NCI-H2171 treated with DMSO at 0.1 percent for 48 hours (cell line): ENCODE measurements at places on chromosomes 4 and X.

DNA sequence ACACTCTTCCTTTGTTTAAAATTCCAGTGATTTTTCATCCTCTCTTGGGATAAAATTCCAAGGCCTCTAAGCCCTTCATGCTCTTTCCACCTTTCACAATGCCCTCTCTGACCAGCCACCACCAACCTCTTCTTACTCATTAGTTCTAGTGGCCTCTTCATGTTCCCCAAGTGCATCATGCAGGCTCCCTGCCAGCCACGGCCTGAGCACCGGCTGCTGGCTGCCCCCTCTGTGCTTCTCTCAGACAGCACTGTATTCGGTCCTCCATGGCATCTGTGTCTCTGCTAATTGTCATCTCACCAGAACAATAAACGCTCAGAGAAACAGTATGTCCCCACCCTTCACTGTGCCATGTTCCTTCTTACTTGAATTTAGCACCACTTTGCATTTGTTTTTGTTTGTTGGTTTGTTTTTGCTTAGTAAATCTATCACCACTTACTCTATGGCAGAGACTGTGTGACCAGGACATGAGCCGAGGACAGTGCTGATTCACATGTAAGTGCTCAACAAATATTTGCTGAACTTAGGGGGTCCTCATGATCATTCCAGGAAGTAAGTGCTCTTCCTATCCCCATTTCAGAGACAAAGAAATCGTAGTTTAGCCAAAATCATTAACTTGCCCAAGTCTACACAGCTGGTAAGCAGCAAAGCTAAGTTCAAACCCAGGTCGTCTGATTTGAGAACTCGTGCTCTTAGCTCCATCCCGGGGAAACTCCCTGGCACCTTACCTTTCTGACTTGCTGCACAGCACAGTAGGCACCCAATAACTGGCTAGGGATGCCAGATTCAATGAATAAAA, 77.1 kb upstream of the UCP1 start:
- DNase-seq = no peak

GRCh38 chr4:176153124-176153523, 42.3 kb downstream of the SPATA4 start:
- no peak for DNase-seq

GRCh38 chr4:67393699-67394281, 151.5 kb downstream of the CENPC start:
- peak; percentile 20 for DNase-seq

GRCh38 chrX:8067754-8068462, 103.2 kb downstream of the VCX2 start:
- no peak for DNase-seq

GRCh38 chrX:51813886-51814460, 70.7 kb downstream of the GSPT2 start:
- DNase-seq = no peak

DNA sequence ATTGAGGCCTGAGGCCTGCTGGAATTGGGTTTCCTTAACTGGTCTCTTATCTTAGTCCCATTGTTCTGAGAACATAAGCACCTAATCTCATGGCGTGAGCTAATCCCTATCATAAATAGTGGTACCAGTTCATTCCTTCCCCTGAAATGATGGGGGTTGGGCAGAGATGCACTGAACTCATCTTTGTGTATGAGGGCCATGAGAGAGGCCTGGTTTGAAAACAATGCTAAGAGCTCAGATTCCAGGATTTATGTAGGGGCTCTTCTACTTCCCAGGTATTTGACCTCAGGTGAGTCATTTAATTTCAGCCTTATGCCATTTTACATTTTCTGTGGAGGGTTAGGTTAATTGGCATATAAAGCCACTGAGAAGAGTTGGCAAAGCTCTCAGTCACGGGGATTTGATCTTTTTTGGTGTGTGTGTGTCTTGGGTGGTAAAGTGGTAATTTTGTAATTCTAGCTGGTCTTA, 4.4 kb downstream of the RBM3 start:
- DNase-seq = no peak

GRCh38 chrX:16368696-16369095, 201.4 kb downstream of the MAGEB17 start:
- DNase-seq = no peak

DNA sequence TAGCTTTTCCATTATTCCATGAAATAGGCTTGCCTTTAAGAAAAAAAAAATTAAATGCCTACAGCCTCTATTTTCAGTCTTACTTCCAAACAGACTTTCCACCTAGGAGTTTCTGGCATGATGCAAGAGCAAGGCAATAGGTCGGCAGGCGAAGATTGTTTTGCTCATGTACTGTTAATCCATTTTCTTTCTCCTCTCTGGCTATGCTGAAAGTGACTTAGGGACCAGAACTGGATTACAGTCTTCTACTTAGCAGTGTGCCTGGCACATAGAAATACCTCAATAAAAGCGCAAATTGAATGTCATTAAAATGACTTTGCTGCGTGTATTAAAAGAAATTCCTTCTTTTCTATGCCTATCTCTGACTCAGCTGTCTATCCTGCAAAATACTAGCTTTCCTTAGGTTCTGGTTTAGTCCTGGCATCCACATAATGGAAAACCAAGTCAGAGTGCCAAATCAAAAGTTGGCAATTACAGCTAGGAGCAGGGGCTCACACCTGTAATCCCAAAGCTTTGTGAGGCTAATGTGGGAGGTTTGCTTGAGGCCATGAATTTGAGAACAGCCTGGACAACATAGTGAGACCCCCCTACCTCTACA, 51.9 kb downstream of the CC2D2A start:
- DNase-seq = no peak

DNA sequence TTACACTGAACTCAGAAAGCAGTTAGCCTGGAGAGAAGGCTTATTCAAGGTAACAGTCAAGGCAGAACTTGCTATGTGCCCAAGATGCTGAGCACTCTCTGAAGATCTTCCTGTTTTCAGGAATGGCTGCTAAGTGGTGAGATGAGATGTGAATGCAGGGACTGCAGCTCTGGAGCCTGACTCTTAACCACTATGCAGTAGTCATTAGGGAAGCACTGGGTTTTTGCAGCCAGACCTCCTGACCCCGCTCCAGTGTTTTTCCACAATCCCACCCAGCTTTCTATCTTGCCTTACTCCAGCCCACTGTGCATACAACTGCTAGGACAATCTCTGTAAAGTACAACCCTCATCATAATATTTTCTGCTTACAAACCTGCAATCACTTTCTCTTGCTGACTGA, 95.2 kb upstream of the LNX1 start:
- DNase-seq = no peak

DNA sequence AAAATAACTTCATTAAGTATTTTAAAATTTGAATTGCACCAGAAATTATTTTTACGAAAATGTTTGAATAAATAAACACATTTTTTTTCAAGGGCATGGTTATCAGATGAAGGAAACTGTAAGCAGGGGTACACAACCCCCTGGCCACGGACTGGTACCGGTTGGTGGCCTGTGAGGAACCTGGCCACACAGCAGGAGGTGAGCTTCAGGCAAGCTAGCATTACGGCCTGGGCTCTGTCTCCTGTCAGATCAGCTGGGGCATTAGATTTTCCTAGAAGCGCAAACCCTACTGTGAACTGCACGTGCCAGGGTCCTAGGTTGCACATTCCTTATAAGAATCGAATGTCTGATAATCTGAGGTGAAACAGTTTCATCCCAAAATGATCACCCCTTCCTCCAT, 1499.7 kb upstream of the AGA start:
- no peak for DNase-seq

GRCh38 chr4:8522160-8523120, 57.8 kb upstream of the GPR78 start:
- no peak for DNase-seq

- no peak for DNase-seq
These were observed 18.4 kb downstream of the EFNB1 start for GRCh38 chrX:68847172-68847571.

DNA sequence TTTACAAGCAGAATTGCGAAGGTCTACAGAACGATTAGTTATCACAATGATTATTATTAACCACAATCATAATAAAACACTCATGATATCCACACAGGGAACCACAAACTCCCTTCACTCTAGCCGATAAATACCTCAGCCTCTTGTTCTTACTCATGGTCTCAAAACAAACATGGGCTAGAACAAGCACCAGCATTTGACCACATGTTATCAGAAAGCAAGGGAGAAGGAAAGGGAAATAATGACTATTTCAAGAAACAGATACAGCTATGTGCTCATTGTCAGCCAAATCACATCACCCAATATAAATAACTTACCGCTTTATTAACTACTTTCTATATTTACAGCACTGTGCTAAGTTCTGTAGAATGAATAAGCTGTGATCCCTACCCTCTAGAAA, 663.2 kb upstream of the HTR2C start:
- DNase-seq = no peak

DNA sequence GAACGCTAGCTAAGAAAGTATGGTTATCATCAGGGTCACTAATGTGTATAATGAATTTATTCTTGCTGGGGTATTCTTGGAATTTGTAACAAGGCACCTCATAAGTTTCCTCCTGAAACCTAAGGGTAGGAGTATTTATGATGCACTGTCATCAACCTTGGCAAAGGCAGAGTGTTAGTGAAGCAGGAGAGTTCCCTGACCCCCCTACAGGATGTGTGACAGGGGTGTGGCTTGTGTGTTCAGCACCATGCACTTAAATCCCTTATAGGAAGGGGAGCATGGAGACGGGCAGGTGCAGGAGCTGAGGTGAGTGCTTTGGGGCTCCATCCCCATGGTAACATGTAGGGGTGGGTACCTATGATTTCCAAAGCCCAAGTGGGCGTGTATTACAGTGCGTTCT, 237.7 kb downstream of the GALNTL6 start:
- no peak for DNase-seq

DNA sequence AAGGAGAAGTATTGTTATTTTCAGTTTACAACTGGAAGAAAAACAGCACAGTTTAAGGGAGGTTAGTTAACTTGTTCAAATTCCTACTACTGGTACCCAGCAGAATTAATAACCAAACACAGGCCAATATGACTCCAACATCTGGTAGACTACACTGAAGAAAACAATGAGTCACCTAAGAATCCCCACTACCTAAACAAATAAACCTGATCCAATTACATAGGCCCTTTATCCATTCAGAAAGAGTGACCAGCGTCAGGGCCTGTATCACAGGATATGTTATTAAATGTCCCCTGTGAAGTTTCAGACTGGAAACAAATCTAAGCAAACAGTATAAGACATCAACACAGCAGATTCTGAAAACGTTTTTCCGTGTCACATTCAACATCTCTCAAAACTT, 492.5 kb upstream of the INTU start:
- DNase-seq = no peak

DNA sequence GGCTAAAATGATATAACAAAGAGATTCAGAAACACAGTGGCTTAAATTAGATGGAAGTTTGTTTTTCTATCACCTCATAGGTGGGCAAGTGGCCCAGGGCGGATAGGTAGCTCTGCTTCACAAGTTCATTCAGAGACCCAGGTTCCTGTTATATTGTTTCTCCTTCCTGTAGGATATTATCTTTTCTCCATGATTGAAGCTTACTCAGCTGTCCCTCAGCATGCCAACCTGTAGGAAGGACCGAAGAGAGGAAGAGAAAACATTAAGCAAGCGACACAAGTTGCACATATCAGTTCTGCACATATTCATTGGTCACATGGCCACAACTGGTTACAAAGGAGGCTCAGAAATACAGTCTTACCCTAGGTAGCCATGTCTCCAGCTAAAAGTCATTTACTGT, 6.9 kb downstream of the KLHL5 start:
- DNase-seq = no peak

- peak; percentile 53 for DNase-seq
These were observed at the start of gene RAB9B for GRCh38 chrX:103831803-103832544. RAB9B (minus strand) TSS chrX:103832257; CDS start chrX:103825784, 6,473 bp downstream.

DNA sequence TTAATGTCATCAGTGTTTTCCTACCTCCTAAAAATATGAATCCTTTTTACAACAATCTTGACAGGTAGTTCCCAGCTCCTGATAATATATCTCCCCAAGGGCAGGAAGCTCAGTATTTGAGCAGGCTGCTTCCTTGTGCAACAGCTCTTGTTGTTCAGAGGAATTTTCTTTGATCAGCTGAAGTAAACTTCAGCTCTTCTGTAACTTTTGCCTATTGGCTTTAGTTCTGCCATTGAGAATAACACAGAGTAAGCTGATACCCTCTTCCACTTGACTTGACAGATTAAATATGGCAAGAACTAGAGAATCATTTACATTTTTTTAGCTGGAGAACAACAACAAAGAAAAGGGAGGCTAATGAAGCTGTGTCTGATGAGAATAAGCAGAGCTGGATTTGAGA, 75.2 kb downstream of the LUZP4 start:
- DNase-seq = no peak

GRCh38 chr4:70746179-70746839, 24.5 kb downstream of the RUFY3 start:
- no peak for DNase-seq

GRCh38 chr4:876780-877179, 50.9 kb upstream of the CPLX1 start:
- DNase-seq = no peak

DNA sequence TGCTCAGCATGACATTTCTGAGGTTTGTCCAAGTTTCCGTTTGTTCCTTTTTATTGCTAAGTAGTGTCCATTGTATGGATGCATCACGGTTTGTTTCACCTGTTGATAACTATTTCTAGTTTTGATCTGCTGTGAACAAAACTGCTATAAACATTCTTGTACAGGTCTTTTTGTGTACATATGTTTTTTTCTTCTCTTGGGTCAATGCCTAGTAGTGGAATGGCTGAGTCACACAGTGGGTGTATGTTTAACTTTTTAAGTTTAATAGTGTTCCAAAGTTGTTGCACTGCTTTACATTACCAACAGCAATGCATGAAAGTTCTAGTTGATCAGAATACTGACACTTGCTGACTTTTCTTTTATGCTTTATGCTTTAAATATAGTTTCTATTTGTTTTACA, 76.7 kb downstream of the MAOB start:
- no peak for DNase-seq

GRCh38 chr4:24260133-24260715, 324.1 kb downstream of the DHX15 start:
- no peak for DNase-seq

DNA sequence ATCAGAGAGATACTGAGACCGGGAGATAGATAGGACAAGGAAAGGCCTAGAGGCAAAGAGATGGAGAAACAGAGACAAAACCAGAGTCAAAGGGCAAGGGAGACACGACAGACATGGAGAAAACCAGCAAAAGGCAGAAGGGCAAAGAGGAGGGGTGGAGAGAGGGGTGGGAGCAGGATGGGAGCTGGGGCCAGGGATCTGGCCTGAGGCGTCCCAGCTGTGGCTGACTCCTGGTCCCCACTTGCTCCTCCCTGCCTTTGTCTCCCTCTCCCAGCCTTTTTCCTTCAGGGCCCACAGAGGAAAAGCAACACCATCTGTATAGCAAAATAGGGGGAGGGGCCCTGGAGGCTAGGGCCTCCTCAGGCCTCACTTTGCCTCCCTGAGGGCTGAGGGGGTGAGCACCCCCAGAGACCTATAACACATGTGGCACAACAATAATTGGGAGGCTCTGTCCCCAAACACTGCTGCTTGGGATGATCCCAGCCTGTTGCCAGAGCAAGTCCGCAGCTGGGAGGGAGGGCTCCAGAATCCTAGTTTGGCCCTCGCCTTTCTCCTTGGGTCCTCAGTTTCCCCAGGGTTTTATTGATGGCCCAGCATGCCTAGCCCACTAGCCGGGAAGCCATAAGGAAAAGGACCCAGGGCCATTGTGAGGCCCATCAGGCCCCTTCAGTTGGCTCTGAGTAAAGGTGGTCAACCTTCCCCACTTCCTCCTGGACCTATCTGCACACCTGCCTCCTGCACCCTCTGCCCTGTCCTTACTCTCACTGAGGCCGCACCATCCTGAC, 96.8 kb downstream of the PJA1 start:
- DNase-seq = no peak

- DNase-seq = no peak
These were observed 20.5 kb downstream of the SPIN4 start for GRCh38 chrX:63330681-63331080.
